ENCODE measurements at places on chromosomes 5 and 9.

DNA sequence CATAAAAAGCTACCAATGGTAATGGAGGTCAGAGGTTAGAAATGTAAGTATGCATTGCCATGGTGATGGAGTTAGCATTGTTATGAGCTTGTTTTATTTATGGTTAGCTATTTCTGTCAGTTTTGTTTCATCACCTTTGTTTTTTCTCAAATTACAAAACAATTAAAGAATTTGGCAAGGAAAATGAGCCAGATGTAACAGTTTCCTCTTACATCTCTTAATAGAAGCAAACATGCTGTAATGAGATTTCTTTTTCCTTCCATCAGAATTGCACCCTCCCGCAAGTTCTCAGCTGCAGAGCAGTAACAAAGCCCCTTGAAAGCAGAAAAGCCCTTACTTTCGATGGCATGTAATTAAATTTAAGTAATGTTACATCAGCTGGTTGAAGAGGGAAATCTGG lies 233.0 kb downstream of the SGCD start:
- DNase-seq: no peak

- no peak for DNase-seq
These were observed 146.3 kb upstream of the RASEF start for GRCh38 chr9:83209188-83209731.

GRCh38 chr5:61280205-61280604 lies 51.9 kb upstream of the ZSWIM6 start:
- DNase-seq: peak; percentile 88

GRCh38 chr5:181281984-181282316 lies 21.0 kb upstream of the TRIM52 start:
- DNase-seq: no peak

- DNase-seq: no peak
These were observed 66.9 kb downstream of the SLC44A1 start for GRCh38 chr9:105311306-105311705.

DNA sequence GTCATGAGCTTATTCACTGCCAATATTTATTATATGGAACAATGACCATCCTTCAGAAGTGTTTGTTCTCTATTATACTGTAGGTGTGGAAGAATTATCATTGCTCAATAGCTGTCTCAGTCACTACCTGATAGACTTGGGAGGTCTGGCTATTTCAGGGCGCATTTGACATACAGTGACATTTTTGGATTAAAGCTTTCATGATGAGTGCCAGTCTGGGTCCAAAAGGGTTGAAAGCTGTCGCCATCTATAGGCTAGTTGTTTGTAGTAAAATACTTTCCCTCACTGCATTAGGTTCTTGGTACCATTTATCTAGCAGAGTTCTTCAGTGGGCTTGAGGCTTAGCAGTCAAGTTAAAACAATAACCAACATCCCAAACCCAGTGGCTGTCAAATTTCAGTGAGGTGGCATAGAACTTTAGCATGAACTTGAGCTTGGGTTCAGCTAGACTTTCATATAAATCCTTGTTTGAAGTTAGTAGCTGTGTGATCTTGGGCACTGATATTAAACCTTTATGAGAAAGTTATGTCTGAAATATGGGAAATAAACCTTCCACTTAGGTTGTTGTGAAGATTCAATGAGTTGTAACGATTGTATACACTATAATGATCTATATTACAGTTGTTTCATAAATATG lies 110.5 kb upstream of the CDKN2B start:
- DNase-seq: peak; percentile 70

DNA sequence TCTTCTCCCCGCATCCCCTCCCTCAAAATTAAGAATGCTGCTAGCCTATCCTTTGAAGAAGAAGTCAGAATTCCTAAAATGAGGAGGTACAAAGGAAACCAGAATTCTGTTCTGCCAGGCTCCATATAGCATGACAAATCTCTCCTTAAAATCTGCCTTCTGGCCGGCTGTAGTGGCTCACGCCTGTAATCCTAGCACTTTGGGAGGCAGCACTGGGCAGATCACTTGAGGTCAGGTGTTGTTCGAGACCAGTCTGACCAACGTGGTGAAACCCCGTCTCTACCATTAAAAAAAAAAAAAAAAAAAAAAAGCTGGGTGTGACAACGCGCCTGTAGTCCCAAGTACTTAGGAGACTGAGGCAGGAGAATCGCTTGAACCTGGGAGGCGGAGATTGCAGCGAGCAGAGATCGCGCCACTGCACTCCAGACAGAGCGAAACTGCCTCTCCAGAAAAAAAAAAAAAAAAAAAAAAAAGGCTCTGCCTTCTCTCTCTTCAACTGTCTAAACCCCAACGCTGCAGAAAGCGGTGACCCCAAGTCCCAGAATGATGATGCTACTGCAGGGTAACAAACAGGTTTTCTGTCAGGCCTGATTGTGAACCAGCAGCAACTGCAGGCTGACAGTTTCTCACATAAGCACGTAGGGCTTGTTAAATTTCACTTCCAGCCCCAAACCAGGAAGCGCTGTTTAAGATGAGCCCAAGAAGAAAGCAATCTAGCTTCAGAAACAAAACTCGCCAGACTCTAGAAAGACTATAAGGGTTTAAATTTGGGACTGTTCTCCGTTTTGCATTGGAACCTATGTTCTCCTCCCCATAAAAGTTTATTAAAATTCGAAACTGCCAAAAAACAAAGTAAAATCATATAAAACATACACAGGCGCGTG lies 963 bp upstream of the CAST start:
- peak; percentile 57 for DNase-seq

Measured in fibroblast of mammary gland (primary cell).